Caco-2 (cell line): ENCODE measurements at places on chromosomes 2 and 18. TPM values are rescaled to one million over a fixed set of nuclear protein-coding genes. Genes with fewer than 3 reads are reported as not detected.

DNA sequence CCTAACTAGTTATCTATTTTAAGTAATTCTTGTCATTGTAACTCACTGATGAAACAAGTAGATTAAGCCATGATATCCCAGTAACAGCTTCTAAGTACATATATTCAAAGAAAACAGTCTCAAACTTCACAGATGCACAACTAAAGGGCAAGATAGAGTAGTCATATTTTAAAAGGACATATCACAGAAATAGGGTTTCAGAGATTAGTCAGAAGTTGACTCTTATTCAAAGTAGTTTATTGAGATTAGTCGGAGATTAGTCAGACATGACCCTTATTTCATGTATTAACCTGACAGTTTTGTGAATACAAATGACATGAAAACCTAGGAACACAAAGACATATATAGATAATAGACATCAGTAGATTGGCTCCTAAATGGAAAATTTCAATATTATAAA lies 15.9 kb upstream of the CHAC2 start:
- no peak for DNase-seq

- DNase-seq = no peak
Measured at GRCh38 chr2:104752504-104752903, 101.4 kb upstream of the POU3F3 start.

PIEZO2 gene
- 0.11 and 0.51 TPM in 2 replicates for total RNA-seq

DNA sequence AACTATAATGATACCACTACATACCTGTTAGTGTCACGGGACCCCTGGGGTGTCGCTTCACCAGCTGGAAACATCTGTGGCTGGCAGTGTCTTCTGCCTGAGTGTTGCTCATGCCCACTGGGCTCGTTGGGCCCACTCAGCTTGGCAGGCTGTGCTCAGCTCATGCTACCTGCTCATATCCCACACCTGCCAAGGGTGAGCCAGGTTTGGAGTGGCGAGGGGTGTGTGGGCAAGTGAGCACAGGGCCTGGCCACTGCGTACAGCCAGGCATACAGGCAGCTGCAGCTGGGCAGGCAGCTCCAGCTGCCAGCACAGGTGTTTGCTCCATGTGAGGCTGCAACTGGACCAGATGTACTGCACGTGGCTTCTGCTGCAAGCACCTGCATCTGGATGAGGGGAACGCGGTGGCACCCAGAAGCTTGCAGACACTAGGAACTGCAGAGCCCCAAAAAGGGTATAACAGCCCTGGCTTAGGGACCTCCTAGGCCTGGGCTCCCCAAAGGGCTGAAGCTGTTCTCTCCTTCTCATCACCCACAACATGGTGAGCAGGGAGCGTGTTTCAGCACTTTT lies 70.1 kb downstream of the SUCLG1 start:
- no peak for DNase-seq

ALK gene
- total RNA-seq = 0.11 TPM in 1 of 2 replicates, not detected in the other
